ENCODE measurements at places on chromosomes 6 and 20.

DNA sequence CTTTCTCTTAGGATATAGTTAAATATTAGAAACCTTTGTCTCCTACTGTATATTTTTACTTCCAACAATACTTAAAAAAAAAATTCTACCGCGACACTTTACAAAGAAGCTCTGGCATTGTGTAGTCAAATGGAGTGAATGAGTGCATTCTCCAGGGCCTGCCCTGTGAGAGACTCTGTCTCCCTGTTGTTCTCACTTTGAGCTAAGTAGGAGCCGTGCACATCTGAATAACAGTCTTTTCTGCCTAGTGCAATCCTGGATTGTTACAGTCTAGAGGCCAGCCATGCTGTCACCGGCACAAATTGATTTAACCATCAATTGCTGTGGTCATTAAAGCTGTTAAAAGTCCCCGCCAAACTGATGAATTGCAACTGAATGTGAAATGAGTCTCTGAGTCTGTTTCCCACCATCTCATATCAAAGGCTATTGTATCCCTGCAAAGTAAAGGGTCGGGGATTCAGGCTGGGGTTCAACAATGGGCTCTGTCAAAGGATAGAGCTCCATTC, 156.0 kb downstream of the RFPL4B start:
- DNase-seq = peak; percentile 78

GRCh38 chr6:109082188-109082577, 12.5 kb downstream of the SESN1 start:
- no peak for DNase-seq

GRCh38 chr6:168145747-168146596, 67.0 kb upstream of the FRMD1 start:
- DNase-seq = no peak

- no peak for DNase-seq
Observed at GRCh38 chr20:49685809-49686208, 27.9 kb downstream of the B4GALT5 start.

GRCh38 chr6:144338951-144339700, 54.0 kb downstream of the UTRN start:
- DNase-seq = no peak

GRCh38 chr6:32224696-32225095, 829 bp upstream of the NOTCH4 start:
- DNase-seq = no peak

- no peak for DNase-seq
Observed at GRCh38 chr6:90256698-90257485, 39.8 kb downstream of the BACH2 start.

- DNase-seq = no peak
Observed at GRCh38 chr6:79702691-79703090, 71.6 kb downstream of the SH3BGRL2 start.

DNA sequence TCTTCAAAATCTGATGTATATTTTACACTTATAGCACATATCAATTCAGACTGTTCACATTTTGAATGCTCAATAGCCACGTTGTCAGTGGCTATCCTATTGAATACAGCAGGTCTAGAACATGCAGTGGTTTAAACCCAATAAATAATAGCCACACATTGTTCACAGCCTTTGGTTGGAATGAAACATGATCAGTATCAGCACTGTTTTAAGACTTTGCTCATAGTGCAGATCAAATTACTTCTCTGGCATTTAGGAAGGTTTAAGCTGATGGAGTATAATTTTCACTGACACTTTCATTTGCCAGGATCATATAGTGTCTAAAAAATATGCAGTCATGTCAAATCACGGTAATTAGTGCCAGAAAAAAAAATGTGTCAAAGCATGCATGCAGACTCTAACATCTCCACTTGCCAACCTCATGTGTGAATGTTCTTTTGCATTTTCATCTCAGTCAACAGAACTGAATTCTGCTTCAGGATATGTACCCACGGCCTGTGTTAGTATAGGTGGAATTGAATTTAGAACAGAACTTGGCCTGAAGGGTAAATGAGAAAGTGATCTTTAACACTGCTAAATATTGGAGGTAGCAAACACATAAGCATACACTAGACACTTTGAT, 184.1 kb downstream of the SLC24A3 start:
- DNase-seq = no peak

GRCh38 chr6:135750081-135750480, 101.4 kb upstream of the PDE7B start:
- no peak for DNase-seq

GRCh38 chr20:22805219-22805618, 220.8 kb upstream of the FOXA2 start:
- DNase-seq = no peak

DNA sequence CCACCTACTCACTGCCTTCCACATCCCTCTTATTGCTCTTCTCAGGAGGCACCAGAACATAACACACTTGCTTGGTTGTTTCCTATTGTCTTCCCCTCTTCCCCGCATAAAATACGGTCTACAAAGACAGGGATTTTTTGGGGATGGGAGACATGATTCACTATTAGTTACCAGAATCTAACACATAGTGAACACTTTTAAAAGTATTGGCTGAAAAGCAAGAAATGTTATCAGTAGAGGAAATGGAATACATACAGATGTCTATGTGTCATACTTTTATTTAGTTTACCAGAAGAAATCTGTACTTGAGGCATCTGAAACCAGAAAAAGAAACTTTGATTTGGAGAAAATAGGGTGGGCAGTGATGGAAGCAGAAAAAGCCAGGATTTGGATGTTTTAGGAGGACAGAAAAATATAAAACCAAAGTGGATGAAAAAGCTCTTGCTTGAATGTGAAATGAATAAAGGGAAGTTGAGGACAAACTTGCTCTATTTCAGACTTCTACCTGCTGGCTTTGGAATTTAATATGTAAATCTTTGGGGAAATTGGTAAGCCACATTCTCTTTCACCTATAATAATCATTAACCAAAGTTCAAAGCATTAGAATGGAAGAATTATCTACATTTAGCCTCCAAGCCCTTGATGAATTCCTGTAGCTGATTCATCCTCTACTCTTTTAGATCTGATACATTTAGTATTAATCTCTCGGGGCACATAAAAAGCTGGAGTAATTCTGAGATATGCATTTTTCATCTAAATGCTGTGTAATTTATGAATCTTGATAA, 82.6 kb downstream of the DOK5 start:
- DNase-seq = no peak

DNA sequence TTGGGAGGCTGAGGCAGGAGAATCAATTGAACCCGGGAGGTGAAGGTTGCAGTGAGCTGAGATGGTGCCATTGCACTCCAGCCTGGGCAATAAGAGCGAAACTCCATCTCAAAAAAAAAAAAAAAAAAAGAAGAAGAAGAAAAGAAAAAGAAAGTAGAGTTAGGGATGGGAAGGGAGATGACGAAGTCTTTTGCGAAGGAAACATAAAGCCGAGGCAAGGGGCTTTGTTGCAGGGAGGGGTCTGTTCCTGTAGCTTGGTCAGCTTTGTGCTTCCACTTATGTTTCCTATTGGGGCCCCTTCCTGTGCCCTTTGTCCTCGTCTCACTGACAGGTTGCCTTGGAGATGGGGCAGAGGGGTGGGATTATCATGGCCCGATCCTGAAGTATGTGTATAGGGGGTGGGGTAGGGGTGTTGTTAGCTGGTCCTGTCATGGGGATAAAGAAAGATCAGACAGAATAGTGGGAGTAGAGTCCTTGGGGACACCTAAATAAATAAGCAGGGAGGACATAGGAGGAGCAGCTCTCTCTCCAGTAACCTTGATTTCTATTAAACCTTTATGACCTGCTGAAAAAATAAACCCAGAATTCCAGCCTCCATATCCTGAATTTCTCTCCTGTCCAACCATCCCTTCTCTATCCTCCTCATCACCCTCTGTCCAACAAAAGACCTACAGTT, 1.1 kb upstream of the CLIC1 start:
- DNase-seq = no peak

GRCh38 chr20:11651647-11652046, 266.0 kb upstream of the BTBD3 start:
- DNase-seq = no peak

DNA sequence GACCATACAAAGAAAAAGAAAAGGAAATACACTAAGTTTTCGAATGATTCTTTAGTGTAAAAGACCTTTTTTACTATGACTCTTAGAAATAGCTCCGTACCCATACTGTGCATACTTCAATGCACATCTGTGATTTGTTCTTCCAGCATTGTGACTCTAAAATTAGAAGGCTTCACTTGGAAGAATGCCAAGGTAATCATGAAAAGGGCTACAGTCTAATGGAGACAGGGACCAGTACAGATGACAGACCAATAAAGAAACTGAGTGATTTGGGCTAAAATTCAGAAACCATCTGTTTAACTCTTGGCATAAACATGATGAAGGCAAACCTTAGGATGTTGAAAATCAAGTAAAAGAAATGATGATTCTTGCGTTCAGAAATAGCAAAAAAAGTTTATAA, 46.3 kb downstream of the CYP39A1 start:
- DNase-seq = peak; percentile 74

DNA sequence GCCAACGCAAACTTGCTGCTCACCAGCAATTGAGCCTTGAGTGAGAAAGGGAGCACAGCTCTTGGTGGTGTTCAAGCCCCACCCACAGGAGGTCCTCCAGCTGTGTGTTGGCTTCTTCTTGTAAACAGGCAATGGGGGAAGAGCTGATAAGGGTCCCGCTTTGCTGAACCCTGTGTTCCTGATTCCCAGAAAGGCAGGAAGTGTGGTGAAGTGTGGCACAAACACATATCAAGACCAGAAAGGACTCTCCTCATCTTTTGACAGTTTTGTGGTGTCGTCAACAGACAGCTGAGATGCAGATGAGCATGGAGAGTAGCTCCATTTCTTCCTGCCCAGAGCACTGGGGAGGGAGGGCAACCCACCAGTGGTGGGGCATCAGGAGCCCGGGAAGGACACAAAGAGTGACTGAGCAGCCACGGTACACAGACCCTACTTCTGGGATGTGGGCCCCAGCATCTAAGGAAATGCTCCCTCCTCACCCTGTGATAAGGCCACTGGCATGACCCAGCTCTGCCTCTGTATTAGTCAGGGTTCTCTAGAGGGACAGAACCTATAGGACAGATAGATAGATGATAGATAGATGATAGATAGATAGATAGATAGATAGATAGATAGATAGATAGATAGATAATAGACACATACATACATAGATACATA, 188.9 kb upstream of the TAB2 start:
- no peak for DNase-seq

- DNase-seq = no peak
Observed at GRCh38 chr6:41748542-41748941, 1.3 kb upstream of the PGC start.

DNA sequence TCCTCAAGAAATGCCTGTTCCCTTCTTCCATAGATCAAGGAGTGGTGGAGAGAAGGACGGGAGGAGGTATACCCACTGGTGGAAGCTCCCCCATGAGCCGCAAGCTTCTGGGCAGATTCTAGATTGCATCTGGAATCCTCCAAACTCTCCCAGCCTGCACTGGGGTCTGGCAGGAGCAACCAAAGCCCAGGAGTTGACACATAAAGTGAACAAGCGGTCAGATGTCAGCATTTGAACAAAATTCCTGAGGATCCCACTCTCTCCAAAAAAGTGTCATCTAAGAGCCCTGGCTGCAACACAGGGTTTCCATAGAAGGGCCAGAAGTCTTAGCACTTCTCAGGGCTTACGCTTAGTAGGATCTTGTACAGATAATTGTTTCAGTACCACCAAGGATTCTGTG, 88.2 kb downstream of the KCNB1 start:
- DNase-seq = no peak

- no peak for DNase-seq
Observed at GRCh38 chr6:119672725-119673124, 323.2 kb upstream of the MAN1A1 start.

- no peak for DNase-seq
Observed at GRCh38 chr6:13988049-13988738, 63.4 kb downstream of the RNF182 start.

- DNase-seq = no peak
Observed at GRCh38 chr6:123994168-123994567, 190.5 kb downstream of the NKAIN2 start.

- DNase-seq = no peak
Observed at GRCh38 chr6:108961077-108961476, 112.9 kb downstream of the ARMC2 start.

DNA sequence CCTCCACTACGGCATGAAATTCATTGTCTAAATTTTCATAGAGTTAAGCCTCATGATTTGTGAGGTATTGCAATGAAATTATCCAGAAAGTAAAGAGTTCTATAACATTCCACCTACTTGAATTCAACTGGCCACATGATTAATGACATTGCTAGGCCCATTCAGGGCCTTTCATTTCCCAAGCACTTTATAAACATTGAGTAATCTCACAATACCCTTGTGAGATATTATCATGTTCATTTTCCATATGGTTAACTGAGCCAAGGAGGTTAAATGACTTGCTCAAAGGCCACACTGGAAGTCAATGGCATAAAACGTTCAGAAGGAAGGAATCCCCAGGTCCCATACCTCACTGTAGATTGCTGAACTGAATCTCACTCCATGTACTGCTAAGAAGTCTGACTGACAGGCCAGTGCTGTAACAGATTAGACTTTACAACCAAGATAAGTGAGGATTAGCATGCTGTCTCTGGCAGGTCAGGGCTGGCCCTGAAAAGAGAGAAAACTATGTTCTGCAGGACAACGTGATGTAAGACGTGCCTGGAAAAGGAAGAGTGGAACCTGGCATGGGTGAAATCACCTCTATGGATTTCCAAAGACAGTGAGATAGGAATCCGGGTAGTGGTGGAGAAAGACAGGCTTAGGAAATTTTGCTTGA, 75.9 kb upstream of the SPACA1 start:
- DNase-seq = no peak

GRCh38 chr6:169803816-169804340, 52.5 kb downstream of the ERMARD start:
- no peak for DNase-seq

DNA sequence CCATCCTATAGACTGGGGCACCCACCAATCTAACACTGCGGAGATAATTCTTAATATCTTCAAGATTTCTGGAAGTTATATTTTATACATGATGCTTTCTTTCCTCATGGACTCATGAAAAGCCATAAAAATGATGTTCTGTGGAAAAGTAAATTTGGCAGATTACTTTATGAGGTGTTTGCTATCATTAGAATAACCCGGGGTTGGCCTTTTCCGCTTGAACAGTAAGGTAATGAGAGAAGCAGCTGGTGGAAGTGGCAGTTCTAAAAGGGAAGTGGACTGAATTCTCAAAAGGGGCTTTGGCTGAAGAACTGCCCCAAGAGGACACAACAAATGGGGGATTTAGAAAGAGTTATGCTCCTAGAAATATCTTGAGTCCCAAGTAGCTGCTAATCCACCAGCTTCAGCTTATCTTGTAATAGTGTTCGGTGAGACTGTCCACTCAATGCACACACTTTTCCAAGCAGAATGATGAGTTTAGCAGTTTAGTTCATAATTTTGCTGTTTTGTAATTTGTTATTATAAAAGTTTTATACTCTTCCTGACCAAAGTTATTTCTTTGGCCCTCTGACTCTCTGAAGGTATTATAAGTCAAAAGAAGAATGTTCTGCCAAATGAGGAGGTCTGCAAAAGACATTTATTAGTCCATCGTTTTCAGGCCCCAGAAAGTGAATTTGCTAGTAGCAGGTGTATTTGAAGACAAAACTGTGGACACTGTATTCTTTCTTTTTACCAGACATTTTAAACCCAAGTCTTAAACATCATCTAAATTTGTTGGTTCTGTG, 2.9 kb downstream of the ISM1 start:
- DNase-seq = no peak

GRCh38 chr6:26205625-26206574, 118.7 kb downstream of the HFE start:
- DNase-seq = peak; percentile 42

All from midbrain (tissue), 1 donor.